D341Med (cell line): ENCODE measurements at places on chromosomes 1 and 21.

DNA sequence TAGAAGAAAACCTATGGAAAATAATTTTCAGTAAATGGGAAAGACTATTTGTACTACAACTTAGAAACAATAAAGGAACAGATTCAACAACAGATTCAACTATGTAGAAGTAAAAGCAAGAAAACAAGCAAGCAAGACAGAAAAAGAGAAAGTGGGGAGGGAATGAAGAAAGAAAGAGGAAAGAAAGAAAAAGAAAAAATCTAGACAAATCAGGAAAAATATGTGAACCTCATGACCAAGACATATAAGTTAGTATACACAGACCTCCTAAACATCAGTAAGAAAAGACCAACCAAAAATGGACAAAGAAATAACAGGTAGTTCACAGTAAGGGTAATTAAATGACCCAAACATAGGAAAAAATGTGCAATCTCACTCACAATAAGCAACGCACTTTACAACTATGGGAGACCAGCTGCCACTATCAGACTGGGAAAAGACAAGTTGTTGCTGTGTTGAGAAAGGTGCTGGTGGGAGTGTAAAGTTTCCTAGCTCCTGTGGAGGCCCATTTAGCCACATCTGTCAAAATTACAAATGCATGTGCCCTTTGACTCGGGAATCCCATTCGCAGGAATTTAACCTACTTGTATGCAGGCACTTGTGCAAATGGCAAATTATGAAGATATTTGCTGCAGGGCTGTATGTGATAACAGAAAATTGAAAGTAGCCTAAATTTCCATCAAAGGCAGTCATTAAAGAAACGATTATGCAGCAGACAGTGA lies 13.9 kb upstream of the MAP3K21 start:
- DNase-seq: no peak

DNA sequence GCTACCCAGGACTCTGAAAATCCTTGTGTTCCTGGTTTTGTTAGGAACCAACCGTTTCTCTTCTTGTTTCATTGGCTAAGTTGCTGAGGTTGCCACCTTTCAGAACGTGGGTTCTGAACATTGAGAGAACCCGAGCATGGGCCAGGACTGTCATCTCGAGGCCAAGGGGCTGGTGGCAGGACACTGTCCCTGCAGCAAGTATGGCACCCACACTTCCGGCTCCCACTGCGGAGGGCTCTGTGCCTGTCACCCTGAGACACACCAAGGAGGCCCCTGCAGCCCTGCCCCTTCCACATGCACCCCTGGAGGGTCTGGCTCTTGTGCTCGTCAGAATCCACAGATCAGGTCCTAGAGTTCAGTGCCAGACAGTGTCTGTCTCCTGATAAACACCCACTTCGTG lies 39.1 kb upstream of the LRRC3 start:
- DNase-seq: no peak

- no peak for DNase-seq
These were observed 82.8 kb upstream of the LRRC8D start for GRCh38 chr1:89737985-89738510.

DNA sequence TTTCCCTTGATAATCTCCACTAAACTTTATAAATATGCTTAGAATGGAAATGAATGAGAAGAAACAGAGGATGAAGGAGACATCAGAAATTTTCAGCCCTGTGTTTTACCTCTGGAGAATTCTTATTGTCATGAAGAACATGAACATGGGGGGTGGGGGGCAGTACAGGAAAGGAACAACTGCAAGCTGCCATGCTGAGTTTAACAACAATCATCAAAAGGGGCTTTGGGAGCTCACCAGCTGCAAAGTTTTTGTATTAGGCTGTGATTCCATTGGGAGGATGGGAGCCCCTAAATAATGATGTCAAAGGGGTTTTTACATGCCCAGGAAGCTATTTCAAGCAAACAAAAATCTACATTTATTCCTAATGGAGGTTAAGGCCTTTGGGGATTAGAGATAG lies 103.3 kb downstream of the AKT3 start:
- DNase-seq: no peak

- no peak for DNase-seq
These were observed 222.3 kb downstream of the NTNG1 start for GRCh38 chr1:107363154-107363553.

DNA sequence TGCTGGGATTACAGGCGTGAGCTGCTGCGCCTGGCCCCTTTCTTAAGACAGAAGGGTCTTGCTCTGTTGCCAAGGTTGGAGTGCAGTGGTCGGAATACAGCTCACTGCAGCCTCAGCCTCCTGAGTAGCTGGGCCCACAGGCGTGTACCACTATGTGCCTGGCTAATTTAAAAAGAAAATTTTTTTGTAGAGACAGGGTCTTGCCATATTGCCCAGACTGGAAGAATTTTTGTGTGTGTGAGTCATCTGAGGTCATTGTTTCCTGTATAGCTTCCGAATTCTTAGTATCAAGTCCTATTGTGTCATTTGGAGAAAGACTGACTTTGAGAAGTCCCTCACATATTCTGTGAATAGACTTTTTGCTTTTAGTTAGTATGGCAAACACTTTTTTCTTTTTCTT lies 4.7 kb downstream of the SZRD1 start:
- no peak for DNase-seq

GRCh38 chr1:157439302-157439954 lies 112.9 kb downstream of the FCRL5 start:
- DNase-seq: no peak

DNA sequence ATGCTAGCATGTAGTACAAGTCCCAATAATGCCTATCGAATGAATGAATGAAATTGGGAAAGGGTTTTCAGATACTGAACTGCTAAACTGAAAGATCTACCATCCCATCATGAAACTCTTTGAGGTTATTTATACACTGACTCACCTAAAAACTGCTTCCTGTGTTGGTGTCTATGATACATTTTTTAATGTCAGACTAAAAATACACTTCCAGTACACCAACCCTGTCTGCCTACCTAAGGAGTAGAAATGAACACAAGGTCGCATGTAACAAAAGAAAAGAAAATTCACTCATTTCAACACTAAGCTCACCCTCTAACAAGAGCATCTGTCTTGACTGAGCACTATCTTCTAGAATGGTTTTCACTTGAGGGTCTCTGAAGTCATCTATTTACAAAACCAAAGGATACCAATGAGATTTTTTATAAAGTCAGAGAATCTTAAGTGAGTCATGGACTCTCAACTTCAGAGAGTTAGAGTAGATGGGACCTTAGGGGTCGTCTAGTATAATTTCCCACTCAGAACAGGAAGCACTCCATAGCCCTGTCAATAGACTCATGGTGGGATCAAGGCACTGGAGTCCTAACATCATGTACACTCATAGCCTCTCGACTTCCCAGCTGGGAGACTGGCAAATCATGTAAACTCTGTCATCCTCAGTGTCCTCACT lies 53.4 kb downstream of the WLS start:
- DNase-seq: no peak

GRCh38 chr21:44495611-44496563 lies 40.6 kb downstream of the LRRC3 start:
- DNase-seq: no peak

GRCh38 chr1:230306169-230306568 lies 120.0 kb downstream of the PGBD5 start:
- no peak for DNase-seq

- DNase-seq: no peak
These were observed 21.2 kb downstream of the TNNT2 start for GRCh38 chr1:201356236-201356635.

DNA sequence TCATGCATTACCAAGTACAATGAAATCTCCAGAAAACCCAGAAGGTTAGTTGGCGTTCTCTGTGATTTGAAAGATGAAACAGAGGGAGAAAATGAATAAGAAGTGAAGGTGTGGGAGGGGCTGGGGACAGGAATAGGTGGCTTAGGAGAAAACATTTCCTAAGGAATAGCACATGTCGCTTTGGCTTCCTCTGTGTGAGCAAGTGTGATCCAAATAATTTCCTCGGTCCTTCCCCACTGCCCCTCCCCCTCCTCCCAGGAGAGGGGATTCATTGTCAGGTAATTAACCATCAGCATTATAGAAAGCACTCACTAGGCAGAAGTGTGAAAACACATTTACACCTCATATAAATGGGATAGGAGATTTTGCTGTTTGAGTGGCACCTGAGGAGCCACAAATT lies 105.5 kb downstream of the NUF2 start:
- no peak for DNase-seq

DNA sequence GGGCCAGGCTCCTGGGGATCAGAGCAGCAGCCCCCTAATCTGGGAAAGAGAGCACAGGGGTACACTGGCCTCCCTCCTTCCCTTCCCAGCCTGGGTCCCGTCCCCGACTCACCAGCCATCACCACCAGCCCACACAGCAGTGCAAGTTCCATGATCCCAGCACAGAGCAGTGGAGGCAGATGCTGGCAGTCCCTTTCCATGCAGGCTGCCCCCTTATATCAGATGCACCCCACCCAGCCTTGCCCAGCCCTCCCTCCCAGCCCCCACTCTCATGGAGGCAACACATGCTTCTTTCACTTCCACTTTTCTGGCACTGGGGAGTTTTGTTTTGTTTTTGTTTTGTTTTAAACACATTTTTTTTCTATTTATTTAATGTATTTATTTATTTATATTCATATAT lies at the start of gene PLA2G2D:
Gene PLA2G2D, minus strand, starts transcription at position 190 of the 400 bp plus-strand sequence. Its CDS starts 38 bp downstream, at position 152.
- DNase-seq: no peak

GRCh38 chr1:52659356-52659755 lies 26.4 kb downstream of the SHISAL2A start:
- DNase-seq: no peak

DNA sequence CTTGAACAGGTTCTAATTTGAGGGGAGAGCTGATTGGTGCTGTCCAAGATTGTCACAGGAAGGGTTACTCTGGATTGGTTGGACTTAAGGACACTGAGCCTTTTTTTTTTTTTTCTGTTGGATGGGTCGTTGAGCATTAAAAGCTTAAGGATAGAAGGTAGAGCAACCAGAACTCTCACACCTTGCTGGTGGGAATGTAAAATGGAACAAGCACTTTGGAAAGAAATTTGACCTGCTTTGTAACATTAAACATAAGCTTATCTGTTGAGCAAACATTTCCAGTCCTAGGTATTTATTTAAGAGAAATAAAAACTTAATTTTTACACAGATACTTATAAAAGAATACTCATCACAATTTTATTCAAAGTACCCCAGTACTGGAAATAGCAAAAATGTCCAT lies 29.8 kb upstream of the PLA2G2A start:
- no peak for DNase-seq

DNA sequence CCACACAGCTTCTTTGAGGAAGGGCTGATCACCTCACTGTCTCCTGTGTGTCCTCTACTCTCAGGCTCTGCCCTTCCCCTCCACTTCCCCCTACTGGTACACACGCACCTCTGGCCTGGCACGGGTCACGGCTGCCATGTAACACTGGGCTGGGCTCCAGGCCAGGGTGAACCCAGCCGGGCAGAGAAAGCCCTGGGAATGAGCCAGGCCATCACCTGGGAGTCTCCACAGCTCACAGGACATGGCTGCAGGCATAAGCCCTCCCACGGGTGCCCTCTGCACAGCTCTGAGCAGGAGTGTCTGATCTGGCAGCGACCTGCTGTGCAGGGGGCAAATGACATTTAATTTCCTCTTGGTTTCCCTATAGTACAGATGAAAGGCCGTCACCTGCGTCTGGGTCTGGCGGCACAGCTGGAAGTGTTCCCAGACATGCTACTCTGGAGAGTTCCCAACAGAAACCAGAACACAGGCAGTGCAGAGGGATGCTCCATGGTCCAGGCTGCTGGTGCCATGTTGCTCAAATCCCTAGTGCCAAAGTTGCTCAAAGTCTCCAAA lies 61.2 kb downstream of the ERI3 start:
- DNase-seq: no peak

DNA sequence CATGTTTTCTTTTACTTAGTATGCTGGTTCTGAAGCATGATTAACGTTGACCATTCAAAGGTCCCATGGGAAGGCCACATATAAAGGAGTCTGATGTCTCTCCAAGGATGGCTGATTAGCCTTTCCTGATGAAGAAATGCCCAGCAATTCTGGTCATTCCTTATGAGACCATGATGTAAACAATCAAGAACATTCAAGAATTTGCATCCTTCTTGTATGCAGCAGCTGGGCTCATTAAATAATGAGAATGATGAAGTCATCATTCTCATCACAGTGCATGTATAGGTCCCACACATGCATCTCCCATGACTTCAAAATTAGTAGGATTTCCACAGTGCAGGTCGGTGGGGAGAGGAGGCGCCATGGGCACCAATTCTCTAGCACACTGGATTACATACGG lies 85.4 kb downstream of the APP start:
- DNase-seq: no peak

DNA sequence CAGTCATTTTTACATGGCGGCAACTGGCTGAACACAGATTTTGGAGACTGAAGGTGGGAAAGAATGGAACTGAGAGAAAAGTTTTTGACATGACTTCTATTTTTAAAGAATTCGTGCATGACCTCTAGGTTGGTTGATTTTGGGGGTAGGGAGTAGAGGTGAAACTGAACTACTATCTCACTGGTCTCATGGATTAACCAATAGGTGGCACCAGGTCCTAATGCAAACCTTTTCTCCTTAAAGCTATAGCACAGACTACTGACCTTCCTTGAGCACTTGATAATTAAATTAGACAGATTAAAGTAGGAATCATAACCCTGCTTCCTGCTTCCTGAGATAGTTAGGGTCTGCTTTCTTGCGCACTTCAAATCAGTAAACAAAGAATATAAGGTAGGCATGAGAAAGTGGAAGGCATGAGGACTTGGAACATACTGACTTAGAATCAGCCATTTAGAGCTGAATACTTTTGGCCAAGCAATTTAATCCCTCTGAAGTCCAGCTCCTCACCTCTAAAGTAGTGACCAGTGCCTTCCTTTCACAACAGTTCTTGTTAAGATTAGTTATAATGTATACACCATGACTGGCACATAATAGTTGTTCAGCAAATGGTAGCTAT lies 206.0 kb downstream of the CENPF start:
- DNase-seq: peak; percentile 43

GRCh38 chr1:67427947-67428346 lies 2.3 kb downstream of the SERBP1 start:
- no peak for DNase-seq

DNA sequence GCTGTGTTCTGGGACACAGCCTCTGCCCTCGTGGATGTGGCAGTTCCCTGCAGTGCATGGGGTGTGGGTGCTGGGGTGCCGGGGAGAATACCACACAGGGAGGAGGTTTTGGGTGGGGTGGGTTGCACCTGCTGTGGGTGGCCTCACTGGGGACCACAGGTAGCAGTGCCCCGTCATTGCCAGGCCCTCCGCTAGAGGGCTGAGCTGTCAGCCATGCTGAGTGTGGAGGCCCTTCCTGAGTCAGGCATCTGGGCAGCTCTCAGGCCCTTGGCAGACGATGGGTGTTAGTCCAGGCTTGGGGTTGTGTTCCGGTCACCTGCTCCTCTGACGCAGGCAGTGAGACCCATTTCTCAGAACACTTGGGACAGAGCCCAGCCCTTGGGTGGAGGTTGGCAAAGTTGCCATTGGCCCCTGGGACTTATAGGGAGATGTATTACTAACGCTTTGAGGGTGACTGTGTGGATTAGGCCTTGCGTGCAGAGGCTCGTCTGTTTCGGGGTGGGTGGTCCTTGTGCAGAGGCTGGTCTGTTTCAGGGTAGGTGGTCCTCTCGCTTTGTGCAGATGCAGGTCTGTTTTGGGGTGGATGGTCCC lies 23.9 kb downstream of the PCNT start:
- peak; percentile 19 for DNase-seq

GRCh38 chr1:62346886-62347285 lies 27.7 kb upstream of the KANK4 start:
- DNase-seq: no peak
